Activated CD4-positive, alpha-beta memory T cell treated with anti-CD3 and anti-CD28 coated beads, Interleukin-2, amount 10 ng/mL, durations not matched to agents 7 days and 5 days (primary cell): ENCODE measurements at places on chromosomes 6 and 20.
A peak's percentile ranks its signal among the peaks of the same experiment; 100 is the strongest.

- H3K4me1 ChIP-seq: no peaks in the 10 kb centered on the region
- H3K36me3 ChIP-seq: no peaks in the 10 kb centered on the region
- H3K27ac ChIP-seq: no peak overlapping the region
- no peak overlapping the region for H3K4me3 ChIP-seq
- H3K27me3 ChIP-seq: peaks cover 42% of the 10 kb centered on the region
Measured at GRCh38 chr6:125534430-125535263, 214.8 kb upstream of the HEY2 start.

DNA sequence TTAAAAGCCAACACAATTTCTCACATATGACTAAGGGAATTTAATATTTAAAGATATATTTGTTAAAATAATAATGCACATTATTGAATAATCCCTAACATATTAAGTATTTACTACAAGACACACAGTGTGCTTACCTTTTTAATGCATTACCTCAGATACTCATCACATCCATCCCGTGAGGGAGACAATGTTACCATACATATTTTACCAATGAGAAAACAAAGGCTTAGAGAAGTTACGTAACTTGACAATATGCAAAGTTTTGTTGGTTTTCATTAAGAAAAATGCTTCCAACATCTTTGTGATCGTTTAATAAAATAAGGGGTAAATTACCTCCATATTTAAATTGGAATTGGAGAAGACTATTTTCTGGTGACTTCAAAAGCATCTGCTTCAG, 4.3 kb downstream of the IFNGR1 start:
- DNase-seq: no peak
- no peak overlapping the region for H3K4me3 ChIP-seq
- H3K27ac ChIP-seq: no peak overlapping the region
- H3K27me3 ChIP-seq: no peaks in the 10 kb centered on the region
- peaks cover 53% of the 10 kb centered on the region for H3K36me3 ChIP-seq
- H3K4me1 ChIP-seq: peaks cover 51% of the 10 kb centered on the region

GRCh38 chr6:7085911-7086310, 21.9 kb upstream of the RREB1 start:
- no peaks in the 10 kb centered on the region for H3K36me3 ChIP-seq
- no peak overlapping the region for H3K4me3 ChIP-seq
- peaks cover 27% of the 10 kb centered on the region for H3K4me1 ChIP-seq
- no peak overlapping the region for H3K27ac ChIP-seq
- DNase-seq: no peak

DNA sequence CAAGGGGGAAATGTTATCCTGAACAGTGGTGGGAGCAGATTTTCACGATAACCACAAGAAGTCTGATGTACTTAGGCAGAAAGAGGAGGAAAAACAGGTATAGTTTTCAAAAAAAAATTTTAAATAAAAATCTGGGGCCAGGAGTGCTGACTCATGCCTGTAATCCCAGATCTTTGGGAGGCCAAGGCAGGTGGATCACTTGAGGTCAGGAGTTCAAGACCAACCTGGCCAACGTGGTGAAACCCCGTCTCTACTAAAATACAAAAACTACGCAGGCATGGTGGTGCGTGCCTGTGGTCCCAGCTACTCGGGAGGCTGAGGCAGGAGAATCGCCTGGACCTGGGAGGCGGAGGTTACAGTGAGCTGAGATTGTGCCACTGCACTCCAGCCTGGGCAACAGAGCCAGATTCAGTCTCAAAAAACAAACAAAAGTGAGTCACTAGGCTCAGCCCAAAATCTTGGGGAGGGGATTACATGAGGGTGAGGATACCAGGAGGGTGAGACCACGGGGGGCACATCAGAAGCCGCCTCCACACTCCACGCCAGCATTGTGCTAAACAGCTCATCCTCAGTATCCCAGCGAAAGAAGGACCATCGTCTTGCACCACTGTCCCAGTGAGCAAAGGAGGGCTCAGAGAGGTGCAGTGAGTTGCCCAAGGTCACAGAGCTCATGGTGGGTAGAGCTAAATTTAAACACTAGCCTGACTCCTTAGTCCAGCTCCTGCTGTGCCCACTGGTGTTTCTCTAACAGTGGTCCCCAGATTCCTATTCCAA, 33.7 kb downstream of the BCAS4 start:
- no peaks in the 10 kb centered on the region for H3K27me3 ChIP-seq
- H3K4me3 ChIP-seq: no peak overlapping the region
- DNase-seq: no peak

DNA sequence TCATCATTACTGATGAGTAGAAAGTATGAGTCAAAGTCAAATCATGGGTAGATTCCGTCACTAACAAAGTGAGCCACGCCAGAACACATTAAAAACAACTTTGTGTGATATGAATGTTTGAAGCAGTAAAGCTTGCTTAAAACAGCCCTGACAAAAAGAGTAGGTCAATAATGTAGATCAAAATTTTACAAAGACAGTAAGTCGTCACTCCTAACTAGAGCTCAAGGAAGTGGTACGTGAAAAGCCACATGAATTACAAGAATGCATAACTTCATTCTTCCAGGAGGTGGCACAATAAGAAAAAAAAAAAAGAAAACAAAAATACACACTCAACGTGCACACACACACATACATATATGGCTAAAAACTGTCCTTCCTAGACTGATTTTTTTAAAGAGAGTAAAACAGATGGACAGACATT, 69.9 kb downstream of the HACE1 start:
- peaks cover 12% of the 10 kb centered on the region for H3K36me3 ChIP-seq
- H3K27ac ChIP-seq: peak overlapping the region; percentile 92
- H3K27me3 ChIP-seq: no peaks in the 10 kb centered on the region
- peaks cover 42% of the 10 kb centered on the region for H3K4me1 ChIP-seq
- peak overlapping the region; percentile 55 for H3K4me3 ChIP-seq

GRCh38 chr6:53795702-53796450, 1.1 kb downstream of the LRRC1 start:
- peaks cover 34% of the 10 kb centered on the region for H3K4me1 ChIP-seq
- H3K36me3 ChIP-seq: peaks cover 2% of the 10 kb centered on the region
- DNase-seq: no peak
- peak overlapping the region; percentile 96 for H3K4me3 ChIP-seq

GRCh38 chr6:83853178-83854000, at the start of gene RIPPLY2:
Gene RIPPLY2 (plus strand): TSS chr6:83853360. CDS start chr6:83853417, 57 bp downstream.
- peak within 1 kb of the TSS; percentile 26 for H3K4me3 ChIP-seq
- peaks cover 60% of the 10 kb centered on the region for H3K27me3 ChIP-seq
- peaks cover 8% of the 10 kb centered on the region for H3K4me1 ChIP-seq

- no peak overlapping the region for H3K27ac ChIP-seq
- peaks cover 2% of the 10 kb centered on the region for H3K4me1 ChIP-seq
- H3K4me3 ChIP-seq: no peak overlapping the region
- H3K36me3 ChIP-seq: no peaks in the 10 kb centered on the region
- no peak for DNase-seq
- H3K27me3 ChIP-seq: no peaks in the 10 kb centered on the region
Measured at GRCh38 chr6:168625602-168626001, 184.6 kb downstream of the SMOC2 start.

DNA sequence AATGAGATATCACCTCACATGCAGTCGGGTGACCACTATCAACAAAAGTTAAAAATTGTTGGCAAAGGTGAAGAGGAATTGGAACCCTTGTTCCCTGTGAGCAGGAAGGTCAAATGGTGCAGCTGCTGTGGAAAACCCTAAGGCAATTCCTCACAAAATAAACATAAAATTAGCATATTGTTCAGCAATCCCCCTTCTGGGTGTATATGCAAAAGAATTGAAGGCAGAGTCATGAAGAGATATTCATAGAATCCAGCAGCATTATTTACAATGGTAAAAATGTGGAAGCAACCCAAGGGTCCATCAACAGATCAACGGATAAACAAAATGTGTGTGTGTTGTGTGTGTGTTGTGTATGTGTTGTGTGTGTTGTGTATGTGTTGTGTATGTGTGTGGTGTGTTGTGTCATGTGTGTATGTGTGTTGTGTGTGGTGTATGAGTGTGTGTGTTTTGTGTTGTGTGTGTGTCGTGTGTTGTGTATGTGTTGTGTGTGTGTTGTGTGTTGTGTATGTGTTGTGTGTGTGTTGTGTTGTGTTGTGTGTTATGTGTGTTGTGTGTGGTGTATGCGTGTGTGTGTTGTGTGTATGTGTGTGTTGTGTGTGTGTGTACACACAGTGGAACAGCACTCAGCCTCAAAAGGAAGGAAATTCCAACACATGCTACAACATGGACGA, 245.1 kb downstream of the ERMARD start:
- no peak for DNase-seq
- peaks cover 4% of the 10 kb centered on the region for H3K27me3 ChIP-seq
- peaks cover 11% of the 10 kb centered on the region for H3K4me1 ChIP-seq
- no peaks in the 10 kb centered on the region for H3K36me3 ChIP-seq
- no peak overlapping the region for H3K4me3 ChIP-seq

DNA sequence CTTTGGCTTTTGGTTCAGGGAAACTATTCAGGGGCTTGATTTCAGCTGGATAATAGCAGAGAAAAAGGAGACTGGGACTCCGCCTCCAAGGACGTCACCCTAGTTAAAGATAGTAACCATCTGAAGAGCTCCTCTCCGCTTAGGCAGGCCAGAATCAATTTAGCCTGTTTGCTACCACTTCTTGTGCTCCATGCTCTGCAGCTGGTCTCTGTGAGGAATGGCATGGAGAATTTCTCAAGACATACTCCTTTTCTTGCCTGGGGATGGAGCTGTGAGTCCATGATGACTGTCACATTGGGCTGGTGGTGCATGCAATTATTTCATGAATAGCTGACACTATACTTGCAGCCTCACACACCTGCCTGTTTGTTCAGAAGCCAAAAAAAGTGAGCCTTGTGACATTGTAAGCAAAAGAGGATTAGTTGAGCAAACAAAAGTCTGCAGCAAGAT, 61.4 kb downstream of the TXLNB start:
- no peaks in the 10 kb centered on the region for H3K4me1 ChIP-seq
- no peak overlapping the region for H3K27ac ChIP-seq
- no peak for DNase-seq
- no peaks in the 10 kb centered on the region for H3K27me3 ChIP-seq
- H3K4me3 ChIP-seq: no peak overlapping the region
- H3K36me3 ChIP-seq: peaks cover 6% of the 10 kb centered on the region

GRCh38 chr20:36308986-36309385, 2.8 kb downstream of the DLGAP4 start:
- DNase-seq: no peak
- H3K4me1 ChIP-seq: peaks cover 2% of the 10 kb centered on the region
- H3K36me3 ChIP-seq: no peaks in the 10 kb centered on the region
- H3K27ac ChIP-seq: no peak overlapping the region
- H3K4me3 ChIP-seq: no peak overlapping the region
- peaks cover 43% of the 10 kb centered on the region for H3K27me3 ChIP-seq

- H3K36me3 ChIP-seq: no peaks in the 10 kb centered on the region
- H3K27me3 ChIP-seq: peaks cover 32% of the 10 kb centered on the region
- H3K4me3 ChIP-seq: no peak overlapping the region
Measured at GRCh38 chr20:47125508-47125757, 230.8 kb downstream of the EYA2 start.

DNA sequence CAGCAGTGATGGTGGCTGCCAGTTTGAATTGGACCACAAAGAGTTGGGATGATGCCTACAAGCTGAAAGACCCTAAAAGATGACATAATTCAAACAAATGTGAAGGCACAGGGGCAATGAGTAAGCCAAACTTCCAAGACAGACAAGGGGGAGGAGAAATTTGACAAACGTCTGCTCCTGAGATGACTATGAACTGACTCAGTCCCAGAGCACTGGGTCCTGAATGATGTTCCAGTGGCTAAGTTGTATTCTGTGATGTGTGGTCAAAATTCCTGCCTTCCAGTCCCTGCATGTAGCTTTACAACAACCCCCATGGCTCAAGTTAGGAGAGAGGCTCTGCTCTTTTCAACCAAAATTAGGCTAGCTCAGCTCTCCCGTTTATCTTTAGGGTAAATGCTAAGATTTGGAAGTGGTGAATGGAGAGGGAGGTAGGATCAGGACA, 86.1 kb upstream of the SIRPA start:
- H3K27me3 ChIP-seq: peaks cover 47% of the 10 kb centered on the region
- no peak overlapping the region for H3K4me3 ChIP-seq
- H3K27ac ChIP-seq: no peak overlapping the region
- DNase-seq: no peak
- H3K4me1 ChIP-seq: no peaks in the 10 kb centered on the region

DNA sequence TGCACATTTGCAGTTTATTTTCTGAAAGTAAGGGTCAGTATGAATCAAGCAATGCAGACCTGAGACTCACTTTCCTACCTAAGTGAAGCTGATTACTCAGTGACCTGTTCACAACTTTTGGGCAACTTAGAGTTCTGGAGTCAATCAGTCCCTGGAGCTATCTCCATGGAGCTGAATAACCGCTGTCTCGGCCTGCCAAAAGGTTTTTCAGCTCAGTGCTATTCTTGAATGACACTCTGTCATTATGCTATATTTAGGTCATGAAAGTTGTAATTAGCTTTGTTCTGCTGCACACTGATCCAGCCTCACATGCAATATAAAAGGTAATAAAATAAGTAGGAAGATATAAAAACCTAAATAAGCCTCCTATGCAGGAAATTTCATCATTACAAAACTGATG, 356.0 kb downstream of the BMP2 start:
- no peak for DNase-seq
- H3K36me3 ChIP-seq: no peaks in the 10 kb centered on the region
- H3K27me3 ChIP-seq: no peaks in the 10 kb centered on the region
- no peak overlapping the region for H3K27ac ChIP-seq

GRCh38 chr6:67952121-67952520, 683.0 kb upstream of the ADGRB3 start:
- H3K4me3 ChIP-seq: no peak overlapping the region
- H3K27me3 ChIP-seq: no peaks in the 10 kb centered on the region
- no peak overlapping the region for H3K27ac ChIP-seq
- no peaks in the 10 kb centered on the region for H3K36me3 ChIP-seq
- DNase-seq: no peak

GRCh38 chr6:36243562-36244212, 26.2 kb upstream of the PNPLA1 start:
- H3K36me3 ChIP-seq: no peaks in the 10 kb centered on the region
- no peak for DNase-seq
- H3K27me3 ChIP-seq: peaks cover 11% of the 10 kb centered on the region
- no peak overlapping the region for H3K4me3 ChIP-seq
- peaks cover 7% of the 10 kb centered on the region for H3K4me1 ChIP-seq

DNA sequence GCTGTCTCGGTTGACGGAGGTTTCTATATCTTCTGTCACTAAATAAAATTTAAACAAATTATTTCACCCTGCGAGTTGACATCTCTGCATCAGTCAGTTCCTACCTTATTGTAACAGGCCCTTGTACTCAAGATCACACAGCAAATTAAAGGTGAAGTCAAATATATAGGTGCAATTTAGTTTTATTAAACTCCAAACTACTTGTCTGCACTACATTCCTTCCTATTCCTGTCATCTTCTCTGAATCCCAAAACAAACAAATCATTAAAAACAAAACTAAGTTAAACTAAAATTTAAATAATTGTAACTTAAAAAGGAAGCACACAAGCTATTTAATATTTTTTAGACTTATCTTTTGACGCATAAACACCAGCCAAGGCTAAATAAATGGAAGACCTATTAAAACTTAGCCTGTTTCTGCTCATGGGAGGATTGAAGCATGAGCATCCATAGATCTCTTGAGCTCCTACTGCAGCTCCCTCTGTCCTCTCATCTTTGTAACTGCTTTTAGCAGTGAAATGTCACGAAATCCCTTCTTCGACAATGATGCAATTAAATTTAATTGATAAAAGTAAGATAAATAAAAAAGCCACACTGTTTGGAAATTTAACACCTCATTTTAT, 1152.3 kb upstream of the GJE1 start:
- H3K27ac ChIP-seq: no peak overlapping the region
- no peak overlapping the region for H3K4me3 ChIP-seq
- DNase-seq: no peak
- no peaks in the 10 kb centered on the region for H3K4me1 ChIP-seq
- no peaks in the 10 kb centered on the region for H3K27me3 ChIP-seq
